ENCODE measurements at places on chromosomes 5 and 9. TPM values are rescaled to one million over a fixed set of nuclear protein-coding genes. Genes with fewer than 3 reads are reported as not detected.

POU5F2 gene
- total RNA-seq = 1.9 TPM

LCN2 gene
- total RNA-seq = not detected

DNA sequence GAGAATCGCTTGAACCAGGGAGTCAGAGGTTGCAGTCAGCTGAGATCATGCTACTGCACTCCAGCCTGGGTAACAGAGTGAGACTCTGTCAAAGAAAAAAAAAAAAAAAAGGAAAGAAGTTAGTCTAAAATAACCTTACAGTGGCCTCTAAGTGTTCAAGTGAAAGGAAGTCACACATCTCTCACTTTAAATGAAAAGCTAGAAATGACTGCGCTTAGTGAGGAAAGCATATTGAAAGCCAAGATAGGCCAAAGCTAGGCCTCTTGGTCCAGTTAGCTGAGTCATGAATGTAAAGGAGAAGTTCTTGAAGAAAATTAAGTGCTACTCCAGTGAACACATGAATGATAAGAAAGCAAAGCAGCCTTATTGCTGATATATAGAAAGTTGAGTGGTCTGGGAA is 38.1 kb downstream of the ITGA1 start:
- DNase-seq = no peak

DNA sequence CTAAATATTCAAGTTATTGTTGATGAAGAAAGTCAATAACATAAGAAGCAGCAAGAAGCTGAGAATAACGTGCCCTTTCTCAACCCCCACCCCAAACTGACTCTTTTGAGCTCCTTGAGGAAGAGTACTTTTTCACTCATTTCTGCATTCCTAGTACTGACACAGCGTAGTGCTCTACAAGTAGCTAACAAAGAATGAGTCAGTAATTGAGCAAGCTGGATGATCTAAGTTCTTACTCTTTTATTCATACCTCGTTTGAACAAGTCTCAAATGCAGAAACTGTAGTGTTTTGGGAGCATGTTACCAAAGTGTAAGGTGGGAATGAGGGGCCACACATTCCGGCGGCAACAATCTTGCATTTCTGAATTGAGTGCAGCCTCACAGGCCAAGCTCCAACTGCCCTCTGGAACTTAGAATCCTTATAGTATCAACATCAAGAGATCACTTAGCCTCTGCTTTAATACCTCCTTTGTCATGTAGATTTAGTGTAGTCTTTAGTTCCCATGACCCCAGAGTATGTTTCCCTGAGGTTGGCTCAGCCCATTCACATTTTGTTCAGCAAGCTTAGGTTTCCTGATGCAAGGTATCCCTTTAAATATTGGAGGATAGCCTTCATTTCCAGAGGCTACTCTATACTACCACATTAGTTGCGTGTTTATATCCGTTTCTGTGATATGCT is 152.0 kb downstream of the PRR16 start:
- DNase-seq = no peak

DNA sequence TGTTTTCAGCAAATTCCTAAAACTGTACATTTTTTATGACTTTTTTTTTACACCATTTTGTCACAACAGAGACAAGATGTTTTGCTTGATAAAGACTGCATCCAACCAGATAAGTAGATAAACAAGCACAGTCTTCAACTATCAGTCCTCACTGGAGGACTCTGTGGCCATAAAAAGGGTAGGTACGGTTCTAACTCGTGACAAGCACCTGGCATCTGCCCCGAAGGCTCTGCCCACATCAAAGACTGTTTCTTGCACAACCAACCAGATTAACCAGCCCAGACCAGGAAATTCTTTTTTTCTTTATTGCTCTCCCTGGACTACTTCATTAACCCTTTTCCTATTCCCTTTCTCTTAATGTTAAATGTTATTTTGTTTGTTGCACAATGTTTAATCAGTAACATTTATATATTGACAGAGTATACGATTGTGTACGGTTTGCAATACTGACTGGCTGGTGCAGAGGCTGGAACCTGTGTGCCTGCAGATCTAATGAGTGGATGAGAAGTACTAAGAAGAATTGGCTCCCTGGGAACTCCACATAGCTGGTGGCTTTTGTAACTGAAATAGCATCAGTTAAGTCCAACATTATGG is 74.1 kb downstream of the SERINC5 start:
- peak; percentile 81 for DNase-seq

- DNase-seq = no peak
Observed at GRCh38 chr9:87910821-87911220, 6.9 kb upstream of the SPATA31C1 start.

GRCh38 chr9:124716808-124717207 is 54.3 kb downstream of the NR6A1 start:
- no peak for DNase-seq

DNA sequence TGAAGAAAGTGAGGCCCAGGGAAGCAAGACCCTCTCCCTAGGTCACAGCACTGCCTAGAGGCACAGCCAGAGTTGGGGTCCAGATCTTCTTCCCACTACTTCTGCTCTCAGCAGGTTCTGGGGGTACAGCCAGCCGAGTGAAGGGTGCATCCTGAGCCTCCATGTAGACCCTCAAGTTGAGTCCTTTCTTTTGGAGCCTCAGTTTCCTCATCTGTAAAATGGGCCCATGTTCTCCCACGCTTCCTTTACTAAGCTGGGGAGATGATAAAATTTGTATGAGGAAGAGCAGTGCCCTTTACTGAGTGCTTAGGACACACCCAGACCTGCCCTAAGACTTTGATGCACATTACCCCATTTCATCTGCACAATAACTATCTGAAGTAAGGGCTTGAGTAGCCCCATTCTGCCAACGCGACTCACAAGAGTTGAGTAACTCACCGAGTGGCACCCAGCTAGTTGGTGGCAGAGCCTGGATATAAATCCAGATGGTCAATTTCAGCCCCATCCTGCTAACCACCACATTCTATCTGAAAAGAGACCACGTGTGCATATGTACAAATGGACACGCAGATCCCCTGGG is 64.3 kb upstream of the GGTA1 start:
- no peak for DNase-seq

- no peak for DNase-seq
Observed at GRCh38 chr9:91789941-91790340, 160.1 kb downstream of the ROR2 start.

GRCh38 chr9:115134941-115135340 is 17.0 kb upstream of the TNC start:
- no peak for DNase-seq

DNA sequence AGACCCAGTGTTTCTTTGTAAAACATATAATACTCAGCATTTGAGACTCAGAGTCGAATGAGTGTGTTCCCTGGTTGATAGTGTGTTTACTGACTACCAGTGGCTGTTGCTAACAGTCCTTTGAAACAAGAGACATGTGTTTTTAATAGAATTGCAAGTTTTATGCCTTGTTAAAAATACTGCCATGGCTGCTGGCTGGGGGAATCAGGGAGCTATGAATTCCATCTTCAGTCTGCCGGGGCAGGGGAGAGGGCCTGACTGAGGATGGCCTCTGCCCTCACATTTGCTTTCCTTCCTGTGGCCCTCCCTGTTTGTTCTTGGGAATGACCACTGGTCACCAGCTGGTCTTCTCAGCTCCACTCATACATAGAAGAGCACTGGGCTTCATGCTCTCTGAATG is 63.8 kb downstream of the PDZD2 start:
- DNase-seq = no peak

- DNase-seq = peak; percentile 40
Observed at GRCh38 chr9:136806631-136807201, 1.0 kb upstream of the RABL6 start.

DNA sequence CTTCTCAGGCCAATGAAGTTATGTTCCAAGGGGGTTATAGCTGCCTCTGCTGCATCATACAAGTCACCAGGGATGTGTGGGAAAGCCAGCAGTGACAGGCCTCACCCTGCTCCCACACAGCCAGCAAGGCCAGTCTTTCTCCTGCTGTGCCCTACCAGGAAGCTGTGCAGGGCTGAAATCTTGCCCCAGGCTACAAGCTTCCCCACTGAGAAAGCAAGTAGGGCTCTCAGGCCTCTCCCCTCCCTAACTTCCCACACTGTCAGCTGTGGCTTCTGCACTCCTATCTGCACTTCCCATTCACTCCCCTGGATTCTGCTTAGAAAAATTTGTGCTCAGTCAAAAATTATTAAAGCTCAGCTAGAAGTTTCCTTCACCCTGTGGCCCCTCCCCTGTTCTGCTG is 611.2 kb upstream of the ZNF608 start:
- no peak for DNase-seq
